ENCODE measurements at places on chromosomes 11 and 22.

- DNase-seq, result no peak
Observed at GRCh38 chr11:8746331-8746974, 63.9 kb downstream of the RPL27A start.

DNA sequence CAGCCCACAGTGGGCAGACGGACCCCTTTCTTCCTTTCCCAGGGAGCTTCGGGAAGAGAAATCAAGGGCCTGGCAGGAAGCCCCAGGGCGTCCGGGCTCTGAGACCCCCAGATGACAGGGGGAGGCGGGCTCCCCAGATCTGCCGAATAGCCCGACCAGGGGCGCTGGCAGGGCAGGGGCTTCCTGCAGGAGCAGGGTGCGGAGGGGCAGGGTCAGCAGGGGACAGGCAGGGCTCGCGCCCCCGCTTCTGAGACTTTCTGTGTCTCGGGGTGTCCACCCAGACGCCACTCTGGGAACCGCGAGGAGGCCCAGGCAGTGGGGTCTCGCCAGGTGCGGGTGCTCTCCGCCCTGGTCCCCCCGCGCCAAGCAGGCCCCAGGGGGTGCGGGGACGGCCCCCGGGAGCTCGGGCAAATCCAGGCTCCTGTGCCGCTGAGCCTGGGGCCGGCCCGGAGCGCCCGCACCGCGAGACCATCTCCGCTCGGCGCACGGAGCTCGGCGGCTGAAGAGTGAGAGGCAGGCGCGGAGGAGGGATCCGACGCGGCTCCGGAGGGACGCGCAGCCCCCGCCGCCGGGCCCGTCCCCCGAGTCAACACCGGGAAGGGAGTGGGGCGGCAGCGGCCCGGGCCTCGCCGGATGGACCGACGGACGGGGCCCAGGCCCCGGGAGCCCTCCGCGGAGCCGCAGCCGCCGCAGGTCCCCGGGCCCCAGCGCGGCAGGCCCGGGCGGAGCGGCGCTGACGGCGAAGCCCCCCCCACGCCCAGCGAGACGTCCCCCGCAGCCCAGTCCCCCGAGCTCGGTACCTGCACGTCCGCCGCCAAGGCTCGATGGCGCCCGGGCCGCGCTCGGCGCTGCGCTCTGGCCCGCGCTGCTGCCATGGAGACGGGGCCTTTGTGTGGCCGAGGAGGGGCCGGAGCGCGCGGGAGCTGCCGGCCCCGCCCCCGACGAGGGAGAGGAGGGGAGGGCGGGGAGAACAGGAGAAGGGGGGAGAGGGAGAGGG lies at the start of gene PLXNB2:
Gene PLXNB2, minus strand, starts transcription at position 894 of the 997 bp plus-strand sequence. CDS start 17,062 bp downstream, outside the sequence.
- no peak for DNase-seq

GRCh38 chr11:42552786-42553185 lies 759.0 kb upstream of the API5 start:
- no peak for DNase-seq

DNA sequence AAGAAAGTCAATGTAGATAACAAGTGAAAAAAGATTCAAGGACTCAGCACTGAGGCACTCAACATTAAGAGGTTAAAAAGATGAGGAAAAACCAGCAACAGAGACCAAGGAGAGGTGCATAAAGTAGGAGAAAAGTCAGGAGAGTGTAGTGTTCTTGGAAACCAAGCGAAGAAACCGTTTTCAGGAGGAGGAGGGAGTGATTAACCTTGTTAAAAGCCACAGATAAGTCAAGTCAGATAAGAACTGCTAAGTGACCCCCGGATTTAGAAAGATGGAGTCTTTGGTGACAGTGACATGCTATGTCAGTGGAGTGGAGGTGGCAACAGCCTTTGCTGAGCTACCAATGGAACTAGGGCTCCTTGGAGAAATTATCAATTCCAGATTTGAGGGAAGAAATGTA lies 13.9 kb upstream of the NARS2 start:
- no peak for DNase-seq

GRCh38 chr22:28801845-28802594 lies 1.7 kb upstream of the XBP1 start:
- no peak for DNase-seq

DNA sequence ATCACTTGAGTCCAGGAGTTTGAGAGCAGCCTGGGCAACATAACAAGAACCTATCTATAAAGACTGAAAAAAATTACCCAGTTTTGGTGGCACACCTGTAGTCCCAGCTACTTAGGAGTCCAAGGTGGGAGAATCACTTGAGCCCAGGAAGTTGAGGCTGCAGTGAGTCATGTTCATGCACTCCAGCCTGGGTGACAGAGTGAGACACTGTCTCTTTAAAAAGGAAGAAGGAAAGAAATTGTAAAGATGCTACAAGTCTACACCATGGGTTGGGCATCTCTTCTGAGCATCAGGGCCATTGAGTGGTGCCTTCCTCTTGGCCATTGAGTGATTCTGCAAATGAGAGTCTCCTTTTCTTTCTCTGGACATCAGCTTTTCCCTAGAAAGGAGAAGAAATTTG lies 15.7 kb upstream of the MTMR3 start:
- DNase-seq, result no peak

DNA sequence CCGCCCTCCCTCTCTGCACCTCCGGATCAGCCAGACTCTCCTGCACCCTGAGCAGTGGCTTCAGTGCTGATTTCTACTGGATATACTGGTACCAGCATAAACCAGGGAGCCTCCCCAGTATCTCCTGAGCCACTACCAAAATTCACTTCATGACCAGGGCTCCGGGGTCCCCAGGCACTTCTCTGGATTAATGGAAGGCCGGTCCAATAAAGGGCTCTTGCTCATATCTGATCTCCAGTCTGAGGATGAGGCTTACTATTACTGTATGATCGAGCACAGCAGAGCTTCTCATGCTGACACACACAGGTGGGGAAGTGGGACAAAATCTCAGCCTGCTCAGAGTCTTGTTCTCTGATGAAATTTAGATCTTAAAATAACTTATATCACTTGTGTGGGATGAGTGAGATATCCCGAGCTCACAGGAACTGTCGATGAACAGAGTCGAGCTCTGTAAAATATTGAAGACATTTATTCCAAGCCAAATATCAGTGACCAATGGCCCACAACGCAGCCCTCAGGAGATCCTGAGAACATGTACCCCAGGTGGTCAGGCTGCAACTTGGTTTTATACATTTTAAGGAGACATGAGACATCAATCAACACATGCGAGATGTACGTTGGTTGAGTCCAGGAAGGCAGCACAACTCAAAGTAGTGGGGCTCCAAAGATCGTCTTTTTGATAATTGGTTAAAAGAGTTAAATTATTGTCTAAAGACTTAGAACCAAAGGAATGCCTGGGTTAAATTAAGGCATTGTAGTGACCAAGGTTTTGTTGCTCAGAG lies 93.0 kb upstream of the TOP3B start:
- DNase-seq, result no peak

GRCh38 chr11:122724520-122724919 lies 69.0 kb downstream of the UBASH3B start:
- no peak for DNase-seq

GRCh38 chr11:65429068-65429681 lies 6.6 kb downstream of the NEAT1 start:
- no peak for DNase-seq

DNA sequence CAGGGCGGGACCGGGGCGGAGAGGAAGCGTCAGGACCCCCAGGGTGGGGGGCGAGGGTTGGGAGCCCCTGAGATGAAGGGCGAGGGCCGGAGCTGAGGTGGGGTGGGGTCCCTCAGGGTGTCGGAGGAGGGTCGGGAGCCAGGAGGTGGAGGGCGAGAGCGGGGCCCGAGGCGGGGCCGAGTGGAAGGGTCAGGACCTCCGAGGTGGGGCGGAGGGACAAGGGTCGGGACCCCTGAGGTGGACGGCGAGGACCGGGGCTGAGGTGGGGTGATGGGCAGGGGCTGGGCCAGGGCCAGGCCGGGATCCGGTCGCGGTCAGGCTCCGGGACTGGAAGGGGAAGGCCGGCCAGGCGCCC lies 409 bp downstream of the SMC1B start:
- DNase-seq, result no peak

GRCh38 chr11:68090706-68091105 lies 30.5 kb downstream of the CHKA start:
- no peak for DNase-seq

- DNase-seq, result no peak
Observed at GRCh38 chr11:19736831-19737230, 24.2 kb downstream of the NAV2 start.

GRCh38 chr11:119728211-119728626 lies 781 bp downstream of the NECTIN1 start:
- no peak for DNase-seq

- DNase-seq, result no peak
Observed at GRCh38 chr11:83693306-83693992, 407.3 kb upstream of the CCDC90B start.

DNA sequence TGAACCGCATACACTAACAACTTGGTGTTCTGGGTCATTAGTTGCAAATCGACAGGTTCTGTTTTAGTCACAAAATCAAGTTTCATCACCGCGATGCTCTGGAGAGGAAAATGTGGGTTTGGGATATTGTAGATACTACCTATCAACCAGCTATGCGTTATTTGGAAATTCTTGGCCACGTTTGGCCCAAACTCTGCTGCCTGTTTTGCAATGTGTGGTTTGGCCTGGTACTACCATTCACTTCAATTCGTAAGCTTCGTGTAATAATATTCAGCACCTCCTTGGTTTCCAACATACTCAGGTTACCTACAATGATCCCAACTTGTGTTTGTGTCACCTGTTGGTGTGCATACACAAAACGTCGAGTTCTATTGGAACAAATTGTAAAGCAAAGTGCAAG lies 16.2 kb upstream of the ACER3 start:
- DNase-seq, result no peak

- DNase-seq, result no peak
Observed at GRCh38 chr22:28574159-28574788, 105.4 kb downstream of the TTC28 start.

- DNase-seq, result no peak
Observed at GRCh38 chr11:83480251-83480650, 194.1 kb upstream of the CCDC90B start.

- DNase-seq, result no peak
Observed at GRCh38 chr11:75205564-75206020, 35.0 kb upstream of the TPBGL start.

DNA sequence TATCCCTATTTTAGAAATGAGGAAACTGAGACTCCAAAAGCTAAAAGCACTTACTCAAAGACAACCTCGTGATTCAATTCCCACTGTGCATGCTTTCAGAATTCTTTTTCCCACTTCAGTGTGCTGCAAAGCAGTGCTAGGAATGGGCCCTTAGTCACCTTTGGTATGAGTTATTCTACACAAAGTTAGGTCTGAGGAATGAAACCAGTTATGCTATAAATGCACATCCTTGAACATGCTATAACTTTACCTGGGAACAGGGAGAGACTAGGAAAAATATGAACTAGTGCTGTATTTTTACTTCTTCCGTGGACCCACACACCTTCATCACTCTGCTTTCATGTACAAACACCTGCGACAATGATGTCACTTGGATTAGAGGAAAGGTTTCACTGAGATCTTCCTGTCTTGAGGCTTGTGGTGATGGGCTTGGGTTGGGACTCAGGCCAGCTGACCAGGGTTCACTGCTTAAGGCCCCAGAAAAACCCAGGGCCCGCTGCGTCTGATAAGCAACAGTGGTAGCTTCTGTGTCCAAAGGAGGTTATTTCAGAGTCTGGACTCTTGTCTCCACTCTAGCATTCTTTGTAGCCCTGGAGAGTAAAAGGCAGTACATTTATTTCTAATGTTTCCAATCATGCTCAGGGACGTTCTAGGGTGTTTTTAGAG lies 81.6 kb downstream of the ZC3H12C start:
- no peak for DNase-seq

- no peak for DNase-seq
Observed at GRCh38 chr11:16408619-16409018, 52.3 kb upstream of the SOX6 start.

GRCh38 chr22:23458663-23459541 lies 121.2 kb downstream of the IGLL1 start:
- DNase-seq, result no peak

DNA sequence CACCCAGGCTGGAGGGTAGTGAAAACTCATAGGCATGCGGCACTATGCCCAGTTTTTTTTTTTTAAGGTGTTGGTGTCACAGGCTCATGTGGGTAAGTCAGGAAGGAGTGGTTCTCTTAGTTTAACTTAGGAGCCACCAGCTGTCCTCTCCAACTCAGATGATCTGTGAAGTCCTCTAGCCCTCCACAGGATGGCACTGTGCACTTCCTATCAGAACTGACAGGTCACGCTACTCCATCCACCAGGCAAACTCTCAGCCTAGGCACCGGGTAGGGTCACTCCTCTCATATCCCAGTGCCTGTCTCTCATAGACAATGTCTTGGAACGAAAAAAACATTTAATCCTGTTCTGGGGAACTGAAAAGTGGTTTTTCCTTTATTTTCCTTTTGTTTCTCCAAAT lies 16.5 kb downstream of the NAP1L4 start:
- DNase-seq, result no peak

DNA sequence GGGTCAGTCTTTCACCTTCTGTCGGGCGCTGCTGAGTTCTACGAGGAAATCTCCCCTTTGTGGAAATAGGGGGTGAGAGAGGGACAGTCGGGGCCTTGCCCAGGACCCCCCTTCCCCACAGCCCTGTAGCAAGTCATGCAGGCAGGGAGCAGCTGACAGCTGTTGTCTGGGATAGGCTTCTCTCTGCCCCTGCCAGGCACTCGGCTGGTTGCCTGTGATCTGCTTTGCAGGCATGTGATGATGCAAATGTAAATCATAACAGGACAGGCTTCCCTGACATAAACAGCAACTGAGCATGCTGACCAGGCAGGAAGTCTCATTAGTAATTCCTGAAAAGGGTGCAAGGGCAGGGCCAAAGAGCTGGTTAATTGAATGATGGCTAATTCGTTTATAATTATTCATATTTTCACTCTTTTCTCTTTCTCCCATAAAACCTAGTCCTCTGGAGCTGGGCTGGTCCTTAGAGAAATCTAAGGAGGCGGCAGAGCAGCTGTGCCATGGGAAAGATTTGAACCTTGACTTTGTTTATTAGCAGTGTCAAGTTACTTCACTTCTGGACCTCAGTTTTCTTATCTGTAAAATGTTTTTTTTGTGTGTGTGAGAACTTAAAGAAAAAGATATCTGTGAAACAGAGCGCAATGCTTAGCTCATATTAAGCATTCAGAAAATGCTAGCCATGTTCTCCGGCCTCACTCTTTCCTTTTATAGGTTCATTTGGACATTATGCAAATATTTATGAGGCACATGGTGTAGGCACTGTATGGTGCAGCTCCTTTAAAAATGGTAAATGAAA lies 129.7 kb downstream of the LDLRAD3 start:
- DNase-seq, result no peak

- DNase-seq, result no peak
Observed at GRCh38 chr11:118247041-118247440, 5.1 kb downstream of the MPZL3 start.

Data from stimulated activated CD4-positive, alpha-beta T cell treated with anti-CD3 and anti-CD28 coated beads, TNF-alpha, amount 100 ng/mL, for 1 hour (primary cell).